ENCODE measurements at places on chromosomes 11 and 22. TPM values are rescaled to one million over a fixed set of nuclear protein-coding genes. Genes with fewer than 3 reads are reported as not detected.

DNA sequence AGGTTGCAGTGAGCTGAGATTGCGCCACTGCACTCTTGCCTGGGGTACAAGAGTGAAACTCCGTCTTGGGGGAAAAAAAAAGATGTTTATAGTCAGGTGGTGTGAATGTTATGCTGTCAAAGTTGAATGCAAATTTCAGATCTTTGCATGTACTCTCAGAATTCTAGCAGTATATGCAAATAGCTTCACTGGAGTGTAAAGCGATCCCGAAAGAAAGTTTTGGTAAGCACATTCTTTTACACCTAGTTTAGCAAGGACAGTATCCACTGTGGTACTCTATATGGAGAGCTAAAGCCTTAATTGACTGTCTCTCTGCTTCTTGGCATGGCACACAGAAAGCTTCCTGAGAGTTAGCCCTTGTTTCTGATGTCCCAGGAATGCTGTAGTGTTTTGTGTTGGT lies 4.0 kb downstream of the JAM3 start:
- no peak for DNase-seq

- no peak for DNase-seq
Observed at GRCh38 chr11:48058788-48059187, 78.4 kb downstream of the PTPRJ start.

OR2AG1 gene
- not detected for total RNA-seq

- DNase-seq: no peak
Observed at GRCh38 chr22:37922191-37922590, 16.1 kb downstream of the MICALL1 start.

PIH1D2 gene
- not detected for total RNA-seq

PRODH gene
- total RNA-seq: 1.0 TPM

DNA sequence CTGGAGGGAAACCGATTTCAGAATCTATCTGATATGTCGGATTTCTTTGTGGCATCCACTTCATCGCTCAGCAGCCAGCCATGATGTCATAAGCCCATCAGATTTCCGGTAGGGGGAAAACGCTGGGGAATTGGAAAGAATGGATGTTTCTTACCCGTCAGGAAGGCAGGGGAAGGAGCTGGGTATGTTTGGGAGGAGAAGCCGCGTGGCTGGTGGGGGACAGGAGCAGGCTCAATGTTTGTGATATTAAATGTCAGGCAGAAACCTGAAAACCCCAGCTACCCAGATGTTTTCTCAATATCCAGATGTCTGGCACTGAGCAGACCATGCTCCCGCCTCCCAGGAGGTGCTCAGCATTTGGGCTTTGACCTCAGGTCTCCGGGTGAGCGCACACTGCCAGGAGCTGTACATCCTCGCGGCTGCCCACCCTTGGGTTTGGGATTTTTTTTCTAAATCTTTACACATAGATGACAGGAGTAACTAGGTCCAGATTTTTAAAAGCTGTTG lies 67.5 kb downstream of the NFAM1 start:
- no peak for DNase-seq

TRIM48 gene
- not detected for total RNA-seq

- DNase-seq: no peak
Observed at GRCh38 chr22:20229916-20230775, 38.0 kb downstream of the RTN4R start.

GRCh38 chr11:65207918-65208784 lies 26.4 kb downstream of the CAPN1 start:
- no peak for DNase-seq

DNA sequence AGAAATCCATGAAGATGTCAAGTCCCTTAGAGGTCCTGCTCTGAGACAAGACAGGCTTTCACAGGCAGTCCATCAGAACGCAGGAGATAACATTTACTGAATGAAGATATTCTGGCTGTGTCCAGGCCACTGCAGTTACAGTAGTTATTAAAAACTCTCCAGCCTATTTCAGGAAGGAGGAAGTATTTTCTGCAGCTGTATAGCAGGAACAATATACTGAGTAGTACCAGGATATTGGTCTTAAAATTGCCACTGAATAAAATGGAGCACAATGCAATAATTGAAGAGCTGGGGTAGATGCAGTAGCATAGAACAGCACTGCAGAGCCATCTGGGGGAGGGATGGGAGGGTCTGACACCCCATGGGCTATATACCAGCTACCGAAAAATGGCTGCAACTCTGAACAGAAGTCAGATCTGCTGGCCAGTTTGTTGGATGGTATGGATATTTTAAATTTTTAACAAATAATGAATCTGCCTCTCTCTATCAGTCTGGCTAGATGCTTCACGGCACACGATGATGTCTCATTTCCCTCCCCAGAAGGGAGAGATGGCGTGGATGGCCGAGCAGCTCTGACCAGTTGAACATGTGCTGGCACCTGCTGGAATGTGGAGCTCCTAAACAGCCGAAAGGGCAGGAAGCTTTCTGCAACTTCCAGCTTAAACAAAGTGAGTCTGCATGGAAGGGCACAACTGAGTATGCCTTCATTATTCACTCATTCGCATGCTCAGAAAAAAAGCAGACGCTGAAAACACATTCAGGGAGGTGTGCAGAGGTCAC lies 342.1 kb upstream of the SYN3 start:
- DNase-seq: no peak

DNA sequence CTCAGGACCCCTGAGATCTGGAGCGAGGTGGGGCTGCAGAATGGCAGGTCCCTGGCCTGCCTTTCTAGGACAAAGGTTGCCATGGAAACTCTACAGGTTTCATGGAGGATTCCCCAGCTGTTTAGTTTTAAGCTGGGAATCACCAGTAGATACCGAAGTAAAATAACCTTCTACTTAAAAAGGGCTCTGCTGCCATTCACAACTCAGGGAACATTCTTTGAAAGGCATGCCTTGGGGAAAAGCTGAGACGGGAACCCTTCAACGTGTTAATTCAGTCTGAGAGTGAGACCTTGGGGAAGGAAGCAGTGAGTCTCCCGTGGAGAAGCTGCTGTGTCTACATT lies 493.3 kb downstream of the BRD1 start:
- DNase-seq: no peak

DNA sequence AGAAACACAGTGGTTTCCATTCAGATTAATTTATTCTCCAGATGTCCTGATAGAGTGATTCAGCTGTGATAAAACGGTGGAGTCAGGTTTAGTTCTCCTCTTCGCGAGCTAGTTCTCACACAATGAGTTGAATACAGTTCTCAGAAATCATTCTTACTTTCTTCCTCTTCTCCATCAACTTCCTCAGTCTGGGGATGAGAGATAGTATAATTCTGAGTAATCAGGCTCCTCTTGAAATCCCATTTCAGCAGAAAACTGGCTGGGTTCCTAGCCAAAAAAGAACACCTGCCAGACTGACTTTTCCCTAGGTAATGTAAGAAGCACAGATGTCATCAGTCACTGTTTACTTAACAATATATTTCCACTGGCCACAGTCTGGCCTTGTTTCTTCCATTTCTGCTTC lies 76.7 kb downstream of the SVIP start:
- DNase-seq: no peak

RTN4R gene
- total RNA-seq: 2.5 TPM

PIWIL4 gene
- 0.79 TPM for total RNA-seq

ROBO3 gene
- total RNA-seq: 5.3 TPM

DNA sequence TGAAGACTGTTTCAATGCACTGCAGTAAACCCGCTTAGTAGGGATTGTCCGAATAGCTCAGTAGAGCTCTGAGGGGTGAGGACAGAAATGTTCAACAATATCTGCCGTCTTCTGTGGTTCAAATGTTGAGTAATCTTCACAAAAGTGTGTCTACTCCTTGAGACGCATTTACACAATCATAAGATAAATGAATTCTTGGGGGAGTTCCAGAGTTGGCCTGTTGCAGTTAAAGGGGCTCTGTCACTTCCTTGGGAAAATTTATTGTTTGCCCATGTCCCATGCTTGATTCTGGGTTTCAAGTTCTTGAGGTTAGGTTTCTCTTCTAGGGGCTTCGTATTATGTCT lies 614 bp downstream of the ANO3 start:
- no peak for DNase-seq

CELF1 gene
- 118 TPM for total RNA-seq

All from activated CD8-positive, alpha-beta memory T cell treated with anti-CD3 and anti-CD28 coated beads, Interleukin-2, amount 10 ng/mL, durations not matched to agents 7 days and 5 days (primary cell).